T-helper 9 cell (primary cell): ENCODE measurements at places on chromosomes 12 and 14.

DNA sequence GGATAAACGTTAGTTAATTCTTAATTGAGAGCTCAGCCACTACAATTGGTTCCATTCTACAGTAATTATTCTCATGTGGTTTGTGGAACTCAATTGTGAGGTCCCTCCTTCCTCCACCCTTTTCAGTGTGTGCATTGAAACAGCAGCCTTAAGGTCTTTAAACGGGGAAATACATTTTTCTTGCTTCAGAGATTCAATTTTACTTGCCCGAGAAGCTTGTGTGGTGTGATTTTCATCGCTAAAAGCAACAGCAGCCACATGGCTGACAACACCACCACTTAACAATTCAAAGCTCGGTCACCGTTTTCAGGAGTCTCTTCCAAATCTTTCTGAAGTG, 733 bp upstream of the PPFIBP1 start:
- no peak for DNase-seq

GRCh38 chr12:56146492-56147460, 5.6 kb upstream of the MYL6B start:
- DNase-seq: no peak

DNA sequence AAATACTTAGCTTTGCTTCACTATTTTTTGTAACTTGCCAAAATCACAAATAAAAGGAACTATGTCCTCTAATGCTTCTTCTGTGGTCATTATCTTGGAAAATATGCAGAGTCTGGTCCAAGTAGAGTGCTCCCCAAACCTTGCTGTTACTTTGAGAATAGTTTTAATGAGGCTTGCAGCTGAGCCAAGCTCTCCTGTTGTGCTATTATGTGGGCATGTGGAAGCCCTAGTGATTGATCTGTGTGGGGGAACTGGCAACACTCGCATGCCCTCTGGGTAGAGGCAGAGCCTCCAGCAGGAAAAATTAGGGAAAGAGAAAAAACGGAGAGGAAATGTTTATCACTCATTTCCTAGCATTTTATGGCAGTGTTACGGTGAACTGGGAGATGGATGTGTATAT, 473.1 kb downstream of the EGLN3 start:
- no peak for DNase-seq

DNA sequence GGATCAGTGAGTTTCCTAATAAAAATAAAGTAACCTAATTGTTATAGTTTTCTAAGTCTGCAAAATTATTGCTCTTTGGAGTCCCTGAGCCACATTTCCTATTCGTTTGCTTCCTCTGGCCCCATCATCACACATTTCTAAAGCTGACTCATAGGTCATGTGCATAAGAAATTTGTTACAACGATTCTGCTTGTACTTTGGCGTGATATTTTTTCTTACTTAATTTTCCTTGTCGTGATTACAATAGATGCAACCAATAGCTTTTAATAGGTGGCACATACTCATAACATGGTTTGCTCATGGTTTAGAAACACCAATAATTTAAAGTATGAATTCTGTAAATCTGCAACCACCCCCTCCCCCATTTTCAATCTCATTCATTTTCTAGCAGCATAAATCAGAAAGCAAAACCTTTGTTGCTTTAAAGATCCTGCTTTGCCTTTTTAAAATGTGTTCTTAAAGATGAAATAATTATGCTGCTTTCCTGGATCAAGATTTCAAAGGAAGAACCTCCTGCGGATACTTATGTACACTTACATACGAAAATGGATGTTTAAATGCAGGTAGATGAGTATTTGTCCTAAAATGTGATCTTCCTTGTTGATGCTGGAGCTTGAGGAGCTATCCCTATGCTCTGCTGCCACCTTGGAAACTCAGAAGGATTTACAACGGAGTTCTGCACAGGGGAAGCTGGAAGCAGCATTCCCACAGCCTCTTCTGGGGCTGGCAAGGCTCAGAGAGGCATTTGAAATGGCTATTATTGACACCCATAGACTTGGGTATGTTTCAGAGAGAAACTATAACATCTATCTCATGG, 1.7 kb upstream of the FLRT2 start:
- DNase-seq: no peak

GRCh38 chr14:100239211-100239839, 381 bp downstream of the YY1 start:
- peak; percentile 21 for DNase-seq

DNA sequence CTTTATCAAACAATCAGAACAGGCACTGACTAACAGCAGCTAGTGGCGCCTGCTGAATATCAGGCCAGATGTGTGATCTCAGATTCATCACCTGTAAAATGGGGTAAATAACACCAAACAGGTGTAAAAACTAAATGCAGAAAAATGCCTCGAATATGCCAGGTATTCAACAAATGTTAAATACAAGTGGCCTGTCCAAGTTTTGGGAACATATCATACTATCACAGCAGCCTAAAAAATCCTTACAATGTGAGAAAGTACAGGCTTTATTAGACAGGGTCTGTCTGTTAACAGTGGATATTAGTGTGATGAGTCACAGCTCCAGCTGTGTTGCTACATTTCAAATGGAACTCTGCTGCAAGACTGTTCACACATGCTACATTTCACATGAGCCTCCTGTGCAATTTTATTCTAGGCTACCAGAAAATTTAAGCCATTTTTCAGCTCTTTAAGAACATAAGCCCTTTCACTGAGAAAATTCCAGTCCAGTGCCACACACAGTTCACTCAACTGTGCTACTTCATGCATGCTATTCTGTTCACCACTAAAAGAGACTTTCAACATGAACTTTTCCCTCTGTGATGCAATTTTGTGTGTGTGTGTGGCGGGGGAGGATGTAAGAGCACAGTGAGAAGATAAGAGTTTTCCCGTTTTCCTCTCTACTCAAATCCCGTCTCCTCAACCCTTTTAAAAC, 56.7 kb downstream of the MSRB3 start:
- DNase-seq: no peak

- no peak for DNase-seq
Measured at GRCh38 chr12:3717283-3717898, 35.5 kb downstream of the CRACR2A start.

- DNase-seq: no peak
Measured at GRCh38 chr12:17137396-17137795, 531.4 kb upstream of the LMO3 start.

DNA sequence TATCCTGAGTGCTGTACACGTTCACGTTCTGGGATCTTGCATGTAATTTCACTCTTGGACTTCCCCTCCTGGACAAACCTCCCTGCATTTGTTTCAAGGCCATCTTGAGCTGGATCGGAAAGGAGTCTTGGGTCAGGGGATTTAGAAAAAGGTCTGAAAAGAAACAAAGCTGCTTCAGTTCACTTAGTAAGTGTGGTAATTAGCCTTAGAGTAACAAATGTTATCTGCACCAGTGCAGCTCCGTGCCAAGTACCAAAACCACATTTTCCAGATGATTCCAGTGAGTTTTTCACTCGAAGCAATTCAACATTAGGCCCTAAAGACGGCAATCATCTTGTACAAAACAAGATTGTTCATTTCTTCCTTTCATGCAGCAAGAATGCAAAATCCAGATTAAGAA, 39.4 kb upstream of the ATXN2 start:
- DNase-seq: no peak

- DNase-seq: no peak
Measured at GRCh38 chr12:109735825-109736551, 22.4 kb downstream of the FAM222A start.

DNA sequence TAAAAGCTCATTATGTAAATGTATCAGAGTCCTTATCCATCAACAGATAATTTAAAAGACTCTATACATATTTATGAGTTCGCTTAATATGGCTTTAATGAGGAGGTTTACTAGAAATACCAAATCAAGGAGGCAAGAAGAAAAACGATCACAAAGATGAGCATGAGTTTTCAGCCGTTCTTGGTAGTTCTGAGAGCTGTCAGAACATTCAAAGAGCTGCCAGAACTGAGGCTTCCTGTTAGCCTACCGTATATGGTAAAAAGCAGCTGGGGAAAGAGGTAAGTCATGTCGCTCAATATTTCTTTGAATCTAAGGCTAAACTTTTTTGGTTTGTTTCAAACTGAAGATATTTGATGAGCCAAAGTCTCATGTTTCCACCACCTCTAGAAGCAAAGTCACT, 115.3 kb upstream of the PLXNC1 start:
- DNase-seq: no peak

GRCh38 chr14:75333606-75334548, 55.2 kb downstream of the FOS start:
- peak; percentile 43 for DNase-seq

DNA sequence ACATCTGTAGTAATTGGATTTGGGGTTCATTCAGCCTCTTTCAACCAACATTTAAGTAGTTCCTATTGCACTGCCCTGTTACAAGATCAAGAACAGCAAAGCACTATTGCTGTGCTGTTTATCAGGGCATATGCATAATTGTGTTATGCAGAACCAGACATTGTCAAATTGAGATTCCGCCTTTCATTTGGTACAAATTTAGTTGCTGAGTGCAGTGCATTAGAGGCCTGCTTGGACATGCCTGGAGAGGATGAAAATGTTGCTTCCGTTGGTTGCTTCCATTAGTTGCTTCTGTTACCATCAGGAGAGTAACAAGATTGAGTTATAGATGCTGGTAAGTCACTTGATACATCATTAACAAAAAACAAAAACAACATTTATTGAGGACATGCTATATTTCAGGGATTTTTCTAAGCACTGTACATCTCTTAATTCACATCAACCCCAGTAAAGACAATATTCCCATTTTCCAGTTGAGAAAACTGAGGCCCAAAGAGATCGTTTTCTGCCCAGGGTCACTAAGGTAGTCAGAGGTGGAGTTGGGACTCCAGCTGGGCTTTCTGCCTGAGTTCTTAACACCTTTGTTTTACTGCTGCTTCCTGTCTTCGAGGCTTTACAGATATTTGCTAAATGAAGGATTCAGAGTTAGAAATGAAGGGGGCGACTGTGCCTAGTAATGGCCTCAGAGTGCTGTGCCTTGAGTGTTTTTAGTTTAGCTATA, 79.3 kb downstream of the PPP2R5C start:
- DNase-seq: no peak

GRCh38 chr12:117119592-117120198, 20.5 kb upstream of the TESC start:
- DNase-seq: no peak

GRCh38 chr14:80718940-80719339, 222.6 kb downstream of the CEP128 start:
- DNase-seq: no peak

- no peak for DNase-seq
Measured at GRCh38 chr14:76007852-76008251, 22.3 kb downstream of the IFT43 start.

DNA sequence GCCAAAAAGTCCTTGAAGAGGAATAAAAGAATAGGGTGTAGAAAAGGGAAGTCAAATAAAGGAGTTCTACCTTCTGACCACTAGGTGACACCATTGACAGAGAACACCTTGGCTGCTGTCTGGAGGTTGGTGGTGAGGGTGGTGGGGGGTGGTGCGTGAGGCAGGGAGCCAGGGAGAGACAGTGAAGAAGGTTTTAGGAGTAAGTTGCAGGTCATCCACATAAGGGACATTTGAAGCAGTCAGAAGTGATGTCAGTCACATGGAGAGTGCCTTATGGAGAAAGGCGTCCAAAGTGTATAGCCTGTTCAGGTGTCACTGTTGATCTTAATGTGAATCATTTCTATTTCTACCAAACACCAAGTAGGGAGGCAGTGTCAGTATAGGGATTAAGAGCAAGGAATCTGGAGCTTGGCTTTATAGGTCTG, 279.3 kb upstream of the DDHD1 start:
- DNase-seq: no peak

DNA sequence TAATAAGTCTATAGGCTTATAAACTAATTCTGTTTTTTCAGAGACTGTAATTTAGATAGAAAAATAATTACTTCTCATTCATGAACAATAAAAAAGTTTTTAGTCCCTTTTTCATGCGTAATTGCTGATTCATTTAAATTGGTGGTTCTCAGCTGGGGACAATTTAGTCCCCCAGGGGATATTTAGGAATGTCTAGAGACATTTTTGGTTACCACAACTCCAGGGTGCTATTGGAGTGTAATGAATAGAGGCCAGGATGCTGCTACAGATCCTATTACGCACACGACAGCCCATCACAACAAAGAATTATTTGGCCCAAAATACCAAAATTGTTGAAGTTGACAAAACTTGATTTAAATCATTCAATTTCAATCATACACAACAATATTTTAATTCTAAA, 22.8 kb upstream of the VCPKMT start:
- DNase-seq: no peak

DNA sequence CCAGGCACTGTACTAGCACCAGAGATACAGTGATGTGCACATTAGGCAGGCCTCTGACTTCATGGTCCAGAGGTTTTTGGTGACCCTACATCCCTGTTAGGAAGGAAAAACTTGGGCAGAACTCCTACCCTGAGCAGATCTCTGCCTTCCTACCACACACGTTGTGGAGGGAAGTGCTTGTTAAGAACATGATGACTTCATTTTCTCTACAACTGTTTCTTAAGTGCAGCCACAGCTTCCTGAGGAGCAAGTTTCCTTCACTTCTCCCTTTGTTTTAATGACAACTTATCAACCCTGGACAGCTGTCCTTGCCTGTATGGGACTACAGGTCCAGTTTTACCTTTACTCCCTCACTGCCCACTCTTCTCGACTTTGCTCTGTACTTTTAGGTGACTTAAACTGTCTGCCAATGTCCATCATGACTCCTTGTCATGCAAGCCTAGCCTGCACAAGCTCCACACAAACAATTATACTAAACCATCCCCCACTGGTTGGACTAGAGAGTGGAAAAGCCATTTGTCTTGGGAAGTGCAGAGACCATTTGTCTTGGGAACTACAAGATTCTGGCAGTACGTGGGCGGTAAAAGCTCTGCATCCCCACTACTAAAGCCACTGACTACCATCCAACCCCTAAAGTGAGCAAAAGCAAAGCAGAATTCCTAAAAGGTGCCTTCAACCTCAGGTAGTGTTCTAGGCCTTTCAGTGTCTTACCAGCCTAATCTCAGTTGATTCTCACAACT, 359.8 kb downstream of the EGLN3 start:
- DNase-seq: no peak

- DNase-seq: no peak
Measured at GRCh38 chr14:79890527-79890926, 320.8 kb downstream of the DIO2 start.

DNA sequence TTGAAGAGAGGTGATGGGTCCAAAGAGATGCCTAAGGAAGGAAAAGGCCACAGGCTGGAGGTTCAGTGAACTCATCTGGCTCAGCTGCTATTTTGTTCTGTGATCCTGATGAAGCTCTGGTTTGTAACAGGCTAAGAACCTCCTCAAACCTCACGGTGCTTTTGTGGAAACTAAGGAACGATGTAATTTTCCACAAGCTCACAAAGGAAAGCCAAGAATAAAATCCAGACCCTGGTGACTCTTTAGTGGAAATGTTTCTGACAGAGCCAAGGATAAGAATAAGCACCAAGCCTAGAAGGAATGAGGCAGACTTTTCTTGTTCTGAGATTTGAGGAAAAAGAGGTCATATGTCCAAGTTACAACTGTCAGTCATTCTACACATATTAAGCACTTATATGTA, 93.6 kb downstream of the SLC24A4 start:
- DNase-seq: no peak
